Stimulated activated CD4-positive, alpha-beta T cell treated with anti-CD3 and anti-CD28 coated beads, Interleukin-1b, Interleukin-23, amount 100 ng/mL, for 1 hour (primary cell): ENCODE measurements at places on chromosomes 4 and X.

- DNase-seq, result no peak
Measured at GRCh38 chr4:102234243-102234838, 110.9 kb downstream of the SLC39A8 start.

- DNase-seq, result no peak
Measured at GRCh38 chr4:89514811-89515210, 207.2 kb upstream of the GPRIN3 start.

DNA sequence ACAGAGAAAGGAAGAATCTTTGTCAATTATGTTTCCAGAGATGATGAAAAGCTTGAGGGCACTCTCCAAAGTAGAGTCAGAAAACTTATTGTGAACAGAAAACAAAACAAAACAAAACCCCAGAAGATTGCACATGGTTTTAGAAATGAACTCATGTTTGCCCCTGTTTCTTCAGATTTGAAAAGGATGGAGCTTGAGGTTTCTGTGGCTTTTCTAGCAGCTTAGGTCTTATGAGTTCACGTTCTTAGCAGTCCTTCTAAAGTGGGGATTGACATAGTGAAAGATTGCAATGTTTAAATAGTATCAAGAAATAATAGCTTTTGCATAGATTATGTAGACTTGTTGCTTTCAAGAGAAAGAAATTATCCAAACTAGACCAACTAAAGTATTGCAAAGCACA is 421.8 kb downstream of the GBA3 start:
- DNase-seq, result no peak

GRCh38 chrX:12771445-12772069 is 19.7 kb upstream of the PRPS2 start:
- DNase-seq, result peak; percentile 29
